ENCODE measurements at places on chromosomes 5 and 9. TPM values are rescaled to one million over a fixed set of nuclear protein-coding genes. Genes with fewer than 3 reads are reported as not detected.

The LHX6 gene
- 7.6 TPM for total RNA-seq

GRCh38 chr5:10122076-10122726 lies 127.5 kb downstream of the ATPSCKMT start:
- H3K27me3 ChIP-seq, result no peaks in the 10 kb centered on the region
- no peak for DNase-seq
- no peak overlapping the region for H3K27ac ChIP-seq
- no peak overlapping the region for H3K4me3 ChIP-seq

- peak overlapping the region; percentile 26 for H3K4me3 ChIP-seq
- no peaks in the 10 kb centered on the region for H3K36me3 ChIP-seq
- H3K4me1 ChIP-seq, result no peaks in the 10 kb centered on the region
- DNase-seq, result peak; percentile 97
- H3K27me3 ChIP-seq, result no peaks in the 10 kb centered on the region
Observed at GRCh38 chr9:121545875-121546423, 46.3 kb upstream of the GGTA1 start.

The IL6ST gene
- total RNA-seq, result 265 TPM

DNA sequence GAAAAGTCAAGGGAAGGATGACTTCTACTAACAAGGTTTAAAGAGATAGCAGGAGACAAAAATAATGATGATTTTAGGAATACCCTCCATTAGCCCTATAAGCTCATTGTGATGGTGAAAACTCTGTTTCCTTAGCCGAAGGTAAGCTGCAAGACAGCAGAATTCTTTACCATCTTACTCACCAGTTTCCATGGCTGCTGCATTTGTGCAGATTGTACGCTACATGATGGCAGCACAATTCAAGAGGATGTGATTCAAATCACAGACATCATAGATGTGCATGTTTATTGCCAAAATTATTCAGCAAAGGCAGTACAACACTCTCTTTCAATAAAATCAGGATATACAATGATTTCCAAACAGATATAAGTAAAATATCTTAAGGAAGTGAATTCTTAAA lies 175.6 kb downstream of the SPATA31D1 start:
- H3K4me3 ChIP-seq, result no peak overlapping the region
- H3K27me3 ChIP-seq, result no peaks in the 10 kb centered on the region
- no peaks in the 10 kb centered on the region for H3K36me3 ChIP-seq
- no peaks in the 10 kb centered on the region for H3K4me1 ChIP-seq
- no peak for DNase-seq

The SEPTIN8 gene
- total RNA-seq, result 60.7 TPM

DNA sequence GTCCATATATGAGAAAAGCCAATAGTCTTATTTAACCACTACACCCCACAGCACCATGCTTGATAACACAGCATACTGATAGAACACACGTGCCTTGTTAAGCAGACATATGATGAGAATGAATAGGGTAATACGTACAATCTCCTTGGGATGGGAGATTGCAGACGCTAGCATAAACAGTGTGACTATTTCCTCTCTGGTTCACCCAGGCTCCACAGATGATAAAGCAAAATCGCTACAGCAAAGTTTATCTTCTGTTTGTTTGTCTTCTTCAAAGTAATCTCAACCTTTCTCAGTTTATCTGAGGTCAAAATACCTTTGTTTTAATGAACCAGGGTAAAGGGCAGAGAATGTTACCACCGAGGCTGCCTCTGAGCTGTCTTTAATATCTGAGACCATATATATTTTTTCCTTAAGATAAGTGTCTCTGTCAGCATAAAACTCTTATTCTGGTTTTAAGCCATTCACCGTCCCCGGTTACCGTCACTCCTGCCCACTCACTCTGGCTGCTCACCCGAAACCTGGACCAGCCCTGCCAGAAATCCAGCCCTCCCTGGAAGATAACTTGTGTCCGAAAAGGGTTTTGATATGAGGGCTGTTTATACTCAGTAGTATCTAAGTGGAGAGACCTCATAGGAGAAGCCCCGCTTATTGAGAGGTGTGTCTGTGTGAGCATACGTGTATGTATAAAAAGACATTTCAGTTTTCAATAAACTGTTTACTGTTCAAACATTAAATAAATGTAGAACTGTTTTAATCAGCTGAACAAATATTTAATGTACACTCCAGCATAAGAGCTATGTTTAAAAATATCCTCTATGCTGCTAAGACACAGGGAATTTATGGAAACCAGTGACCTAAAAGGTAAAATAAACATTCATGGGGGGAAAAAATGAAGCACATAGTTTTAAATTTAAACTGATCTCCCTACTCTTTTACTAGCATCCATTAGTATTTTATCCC lies 465.4 kb downstream of the RASEF start:
- no peak overlapping the region for H3K4me3 ChIP-seq
- H3K4me1 ChIP-seq, result peaks cover 26% of the 10 kb centered on the region
- no peak overlapping the region for H3K27ac ChIP-seq
- DNase-seq, result no peak
- no peaks in the 10 kb centered on the region for H3K27me3 ChIP-seq

The ARAP3 gene
- 7.5 TPM for total RNA-seq

The CD274 gene
- total RNA-seq, result 0.67 TPM

- peak; percentile 22 for DNase-seq
- no peak overlapping the region for H3K4me3 ChIP-seq
- H3K27ac ChIP-seq, result no peak overlapping the region
- H3K36me3 ChIP-seq, result peaks cover 3% of the 10 kb centered on the region
- H3K27me3 ChIP-seq, result no peaks in the 10 kb centered on the region
- no peaks in the 10 kb centered on the region for H3K4me1 ChIP-seq
Observed at GRCh38 chr9:130626249-130626996, 38.0 kb upstream of the PRDM12 start.

DNA sequence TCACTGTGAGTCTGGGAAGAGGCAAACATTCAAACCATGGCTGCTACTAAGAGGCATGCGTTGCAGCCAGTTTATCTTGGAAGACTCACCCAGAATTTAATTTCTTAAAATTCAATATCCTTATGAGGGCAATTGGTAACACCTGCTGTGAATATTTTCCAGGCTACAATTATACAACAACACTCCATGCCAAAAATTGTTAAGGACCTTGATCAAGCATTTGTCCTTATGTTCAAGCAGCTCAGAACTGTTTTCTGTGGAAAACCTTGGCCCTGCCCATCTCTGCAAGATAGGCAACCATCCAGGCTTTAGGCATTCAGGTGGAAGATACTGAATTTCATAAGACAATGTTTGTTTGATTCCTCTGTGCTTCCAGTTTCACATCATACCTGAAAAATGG lies 327.8 kb downstream of the FBXL7 start:
- H3K27me3 ChIP-seq, result no peaks in the 10 kb centered on the region
- no peak overlapping the region for H3K27ac ChIP-seq
- H3K36me3 ChIP-seq, result no peaks in the 10 kb centered on the region
- DNase-seq, result no peak
- no peaks in the 10 kb centered on the region for H3K4me1 ChIP-seq

DNA sequence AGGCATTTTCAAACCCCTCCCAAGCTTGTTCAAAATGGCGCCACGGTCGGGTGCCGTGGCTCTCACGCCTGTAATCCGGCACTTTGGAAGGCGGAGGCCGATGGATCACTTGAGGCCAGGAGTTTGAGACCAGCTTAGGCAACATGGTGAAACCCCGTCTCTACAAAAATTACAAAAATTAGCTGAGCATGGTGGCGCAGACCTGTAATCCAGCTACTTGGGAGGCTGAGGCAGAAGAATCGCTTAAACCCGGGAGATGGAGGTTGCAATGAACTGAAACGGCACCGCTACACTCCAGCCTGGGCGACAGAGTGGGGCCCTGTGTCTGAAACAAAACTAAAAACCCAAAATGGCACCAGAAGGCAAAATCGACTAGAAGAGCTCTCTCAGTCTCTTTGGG lies 142.0 kb downstream of the MTX3 start:
- no peak overlapping the region for H3K4me3 ChIP-seq
- no peak overlapping the region for H3K27ac ChIP-seq
- no peaks in the 10 kb centered on the region for H3K4me1 ChIP-seq
- H3K36me3 ChIP-seq, result no peaks in the 10 kb centered on the region

DNA sequence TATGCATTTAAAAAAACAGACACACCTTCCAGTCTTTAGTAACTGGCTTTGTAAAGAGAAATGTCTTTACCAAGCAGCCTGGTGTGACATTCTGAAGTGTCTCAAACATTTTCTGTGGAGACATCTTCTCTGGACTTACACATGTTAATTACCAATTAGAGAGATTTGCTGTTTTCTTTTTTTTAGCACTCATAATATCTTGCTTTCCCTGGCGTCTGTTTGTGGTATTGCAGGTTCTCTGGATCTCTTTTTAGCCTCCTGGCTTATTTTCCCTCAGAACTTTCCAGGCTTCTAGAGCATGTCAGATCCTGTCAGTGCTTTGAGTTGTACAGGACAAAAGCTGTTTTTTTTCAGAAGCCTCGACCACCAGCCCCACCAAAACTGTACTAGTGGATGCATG lies 92.5 kb downstream of the MSX2 start:
- no peaks in the 10 kb centered on the region for H3K27me3 ChIP-seq
- no peak overlapping the region for H3K27ac ChIP-seq
- no peak overlapping the region for H3K4me3 ChIP-seq
- H3K4me1 ChIP-seq, result no peaks in the 10 kb centered on the region
- no peaks in the 10 kb centered on the region for H3K36me3 ChIP-seq

DNA sequence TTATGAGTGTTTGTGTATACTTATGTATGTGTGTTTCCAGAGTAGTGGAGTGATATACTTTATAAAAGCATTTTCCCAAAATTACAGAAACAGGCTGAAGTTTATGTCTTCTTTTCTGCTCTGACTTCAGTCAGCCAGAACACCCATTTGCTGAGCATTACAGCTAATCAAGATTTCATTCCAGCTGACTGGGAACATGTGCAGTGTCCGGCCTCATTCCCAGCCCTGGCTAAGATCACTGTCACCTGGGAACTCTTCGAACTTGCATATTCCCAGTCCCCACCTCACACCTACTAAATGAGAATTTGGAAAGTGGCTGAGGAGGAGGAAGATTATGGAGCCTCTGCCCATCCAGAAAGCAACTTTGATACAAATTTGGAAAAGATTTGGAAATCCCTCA lies 90.8 kb upstream of the PRRC1 start:
- DNase-seq, result no peak
- peaks cover 10% of the 10 kb centered on the region for H3K4me1 ChIP-seq
- H3K27me3 ChIP-seq, result no peaks in the 10 kb centered on the region
- H3K4me3 ChIP-seq, result no peak overlapping the region
- H3K27ac ChIP-seq, result no peak overlapping the region

- no peaks in the 10 kb centered on the region for H3K4me1 ChIP-seq
- H3K4me3 ChIP-seq, result no peak overlapping the region
- H3K27ac ChIP-seq, result no peak overlapping the region
- H3K27me3 ChIP-seq, result no peaks in the 10 kb centered on the region
- no peaks in the 10 kb centered on the region for H3K36me3 ChIP-seq
Observed at GRCh38 chr9:82081496-82081895, 92.9 kb downstream of the SPATA31D1 start.

DNA sequence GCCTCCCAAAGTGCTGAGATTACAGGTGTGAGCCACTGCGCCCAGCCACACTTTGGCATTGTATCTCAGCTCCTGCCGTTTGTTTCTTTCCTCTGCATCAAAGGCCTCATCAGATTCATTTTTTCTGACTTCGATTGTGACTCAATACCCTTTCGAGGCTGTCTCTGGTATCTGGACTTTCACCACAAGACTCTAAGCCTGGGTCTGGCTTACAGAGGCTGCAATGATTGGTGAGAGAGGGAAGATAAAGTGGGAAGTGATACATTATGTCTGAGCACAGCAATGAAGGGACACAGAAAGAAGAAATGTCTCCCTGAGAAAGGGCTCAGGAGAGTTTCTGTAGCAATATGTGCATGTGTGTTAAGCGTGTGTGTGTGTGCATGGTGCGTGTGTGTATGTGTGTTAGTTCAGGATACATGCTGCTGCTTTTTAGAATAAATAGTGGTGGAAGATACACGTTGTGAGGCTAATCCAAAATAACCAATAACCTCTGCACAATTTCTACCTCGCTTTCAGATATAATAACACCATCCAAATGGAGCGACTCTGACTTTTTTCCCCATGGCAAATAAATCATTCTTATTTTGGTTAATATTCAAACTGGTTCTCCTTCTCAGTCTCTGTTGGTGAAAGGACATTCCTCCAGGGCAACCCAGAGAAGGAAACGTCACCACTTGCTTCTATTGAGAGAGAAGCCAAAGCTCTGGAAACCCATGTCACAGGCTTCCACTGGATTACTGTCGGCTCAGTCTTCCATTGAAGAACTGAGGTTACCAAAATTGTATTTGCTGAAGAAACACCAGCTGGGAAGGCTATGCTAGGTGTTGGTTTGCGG lies 8.1 kb upstream of the DAB2 start:
- H3K27me3 ChIP-seq, result no peaks in the 10 kb centered on the region
- peak overlapping the region; percentile 29 for H3K27ac ChIP-seq
- no peak overlapping the region for H3K4me3 ChIP-seq

- no peaks in the 10 kb centered on the region for H3K36me3 ChIP-seq
- H3K27me3 ChIP-seq, result no peaks in the 10 kb centered on the region
- H3K4me1 ChIP-seq, result no peaks in the 10 kb centered on the region
- DNase-seq, result no peak
Observed at GRCh38 chr5:21847300-21847699, 1005.8 kb downstream of the CDH12 start.

DNA sequence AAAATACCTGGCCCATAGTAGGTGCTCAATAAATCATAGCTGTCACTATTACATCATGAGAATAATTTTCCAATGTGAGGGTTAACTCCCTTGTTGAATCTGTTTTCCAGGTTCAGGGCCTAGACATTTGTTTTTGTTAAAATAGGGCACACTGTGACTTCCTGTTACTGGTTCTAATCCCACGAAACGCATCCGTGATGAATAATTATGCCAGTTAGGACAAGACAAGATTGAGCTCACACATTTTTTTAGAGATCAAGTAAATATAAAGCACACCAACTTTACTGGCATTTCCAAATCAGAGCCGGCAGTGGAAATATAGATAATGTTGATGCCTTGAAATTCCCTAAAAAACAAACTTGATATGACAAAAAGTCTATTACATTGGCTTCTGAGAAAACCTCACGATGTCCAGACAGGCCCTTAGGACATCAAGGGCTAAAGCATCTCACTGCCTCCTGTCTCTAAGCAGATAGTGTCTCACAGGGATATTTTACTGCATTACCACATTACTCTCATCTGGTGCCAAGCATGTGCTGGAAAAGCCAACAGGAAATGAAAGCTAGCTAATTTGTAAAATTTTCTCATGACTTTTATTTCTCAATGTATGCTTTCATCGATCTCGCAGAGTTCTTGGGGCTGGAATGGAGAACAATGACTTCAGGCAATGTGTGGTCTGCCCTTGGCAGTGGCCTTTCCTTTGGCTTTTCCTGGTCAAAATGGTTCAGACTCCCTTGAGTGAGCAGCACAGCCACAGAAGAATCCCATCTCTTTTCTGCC lies 414.3 kb upstream of the PAPPA start:
- H3K27ac ChIP-seq, result no peak overlapping the region
- H3K27me3 ChIP-seq, result no peaks in the 10 kb centered on the region
- H3K4me1 ChIP-seq, result no peaks in the 10 kb centered on the region
- DNase-seq, result no peak

The WDR31 gene
- 1.9 TPM for total RNA-seq
